ENCODE measurements at places on chromosomes 7 and 10.

- DNase-seq, result no peak
Measured at GRCh38 chr7:117728890-117729624, 144.2 kb downstream of the CTTNBP2 start.

GRCh38 chr7:91249506-91250233 lies 14.6 kb upstream of the FZD1 start:
- DNase-seq, result no peak

GRCh38 chr7:66919304-66919703 lies 1.7 kb upstream of the TMEM248 start:
- DNase-seq, result no peak

DNA sequence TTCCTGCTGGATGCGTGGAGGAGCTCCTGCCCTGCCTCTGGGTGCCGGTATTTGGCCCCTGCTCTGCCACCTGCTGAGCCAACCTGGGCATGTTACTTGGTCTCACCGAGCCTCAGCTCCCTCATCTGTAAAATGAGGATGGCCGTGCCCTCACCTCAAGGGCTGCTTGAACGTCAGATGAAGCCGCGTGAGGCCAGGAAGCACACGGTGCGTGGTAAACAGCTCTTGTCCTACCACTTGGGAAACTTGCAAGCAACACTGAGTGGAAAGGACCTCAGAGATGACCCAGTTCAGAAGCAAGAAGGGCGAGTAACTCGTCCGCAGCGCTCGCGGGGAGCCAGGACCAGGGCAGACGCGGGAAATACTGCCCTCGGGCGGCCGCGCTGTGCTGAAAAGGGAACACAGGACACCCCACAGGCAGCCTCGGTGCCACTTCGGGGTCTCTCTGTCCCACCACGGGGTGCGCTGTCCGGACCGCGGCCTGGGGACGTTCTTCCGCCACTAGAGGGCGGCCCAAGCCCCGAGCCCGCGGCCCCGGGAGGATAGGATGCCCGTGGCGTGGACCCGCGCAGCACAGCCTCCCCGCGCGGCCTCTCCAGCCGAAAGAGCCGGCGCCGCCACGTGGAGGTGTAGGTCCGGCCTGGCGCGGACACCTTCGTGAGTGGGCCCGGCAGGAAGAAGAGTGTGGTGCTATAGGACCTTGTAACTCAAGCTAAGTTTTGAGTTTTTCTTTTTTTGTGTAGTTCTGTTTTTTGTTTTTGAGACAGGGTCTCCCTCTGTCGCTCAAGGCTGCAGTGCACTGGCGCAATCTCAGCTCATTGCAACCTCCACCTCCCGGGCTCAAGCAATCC lies 94.1 kb downstream of the PRKAG2 start:
- DNase-seq, result peak; percentile 71

- DNase-seq, result no peak
Measured at GRCh38 chr10:32070645-32071044, 14.4 kb upstream of the KIF5B start.

- no peak for DNase-seq
Measured at GRCh38 chr7:136056651-136057231, 79.6 kb upstream of the MTPN start.

GRCh38 chr10:112535531-112535951 lies 88.5 kb downstream of the VTI1A start:
- DNase-seq, result no peak

- DNase-seq, result no peak
Measured at GRCh38 chr7:158123753-158124152, 463.9 kb downstream of the PTPRN2 start.

DNA sequence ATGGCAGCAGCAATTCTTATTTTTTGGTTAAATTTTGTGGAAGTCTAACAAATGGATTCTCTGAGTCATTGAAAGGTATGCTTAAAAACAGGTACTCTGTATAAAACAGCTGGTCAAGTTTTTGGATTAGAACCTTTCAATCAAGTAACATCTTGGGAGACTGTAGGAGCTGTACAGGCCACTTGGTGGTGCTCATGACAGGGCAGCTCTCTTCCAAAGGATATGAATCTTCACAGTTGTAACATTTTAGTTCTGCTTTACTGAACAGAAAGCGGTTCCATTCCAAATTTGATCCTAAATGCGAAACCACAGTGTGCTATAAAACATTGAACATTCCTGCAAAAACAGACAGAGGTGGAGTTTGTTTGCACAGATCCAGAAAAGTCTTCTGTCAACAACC lies 44.5 kb upstream of the AGR3 start:
- DNase-seq, result no peak

DNA sequence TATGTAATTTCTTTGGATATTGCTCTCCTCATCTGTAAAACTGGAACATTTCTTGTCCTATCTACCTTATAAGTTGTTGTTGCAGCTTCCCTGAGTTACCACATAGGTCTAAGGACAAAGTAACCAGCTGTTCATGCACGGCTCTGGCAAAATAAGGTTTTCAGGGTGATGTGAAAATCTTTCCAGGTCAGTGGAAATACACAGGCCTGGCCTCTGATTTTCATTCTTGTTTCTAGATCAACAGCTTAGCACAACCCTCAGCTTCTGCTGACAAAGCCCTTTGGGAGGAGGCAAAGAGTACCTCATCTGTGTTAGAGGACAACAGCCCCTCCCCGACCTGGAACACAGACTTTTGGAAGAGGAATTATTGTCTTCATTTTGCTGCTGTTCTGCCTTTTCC lies 117.5 kb upstream of the AGK start:
- no peak for DNase-seq

DNA sequence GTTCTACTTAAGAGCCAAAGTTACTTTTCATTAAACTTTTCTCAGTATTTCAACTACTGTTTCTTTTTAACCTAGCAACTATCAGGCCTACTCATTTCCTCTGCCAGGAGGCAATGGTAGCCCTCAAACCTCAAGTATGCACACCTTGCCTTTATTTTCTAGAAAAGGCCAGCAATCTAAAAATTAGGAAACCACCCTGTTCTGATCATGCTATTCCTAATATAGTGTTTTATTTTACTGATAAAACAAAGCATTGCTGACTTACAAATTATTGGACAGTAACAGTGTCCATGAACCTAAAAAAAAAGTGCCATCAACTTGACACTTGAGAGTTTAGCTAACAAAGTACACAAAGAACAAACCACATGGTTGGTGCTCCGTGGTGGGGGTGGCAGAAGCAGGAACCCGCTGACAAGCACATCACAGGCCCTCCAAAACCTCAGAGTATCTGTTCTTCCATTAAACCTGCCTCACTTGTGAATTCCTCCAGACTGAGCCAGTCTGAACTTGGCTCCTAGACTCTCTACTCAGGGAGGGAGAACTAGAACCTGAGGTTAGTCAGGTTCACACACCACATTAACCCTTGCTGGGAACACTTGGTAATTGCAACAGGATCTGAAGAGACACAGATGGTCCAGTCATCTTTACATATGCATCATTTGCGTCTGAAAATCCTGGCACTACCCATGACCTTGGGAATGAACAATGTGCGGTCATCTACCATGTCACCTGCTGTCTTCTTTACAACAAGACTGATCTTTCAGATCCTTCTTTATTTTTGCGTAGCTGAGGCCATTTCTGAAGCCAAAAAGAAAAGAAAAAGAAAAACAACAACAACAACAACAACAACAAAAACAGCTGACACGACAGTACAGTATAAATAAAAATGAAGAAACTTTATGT lies 31.9 kb downstream of the PIP4K2A start:
- DNase-seq, result peak; percentile 58

DNA sequence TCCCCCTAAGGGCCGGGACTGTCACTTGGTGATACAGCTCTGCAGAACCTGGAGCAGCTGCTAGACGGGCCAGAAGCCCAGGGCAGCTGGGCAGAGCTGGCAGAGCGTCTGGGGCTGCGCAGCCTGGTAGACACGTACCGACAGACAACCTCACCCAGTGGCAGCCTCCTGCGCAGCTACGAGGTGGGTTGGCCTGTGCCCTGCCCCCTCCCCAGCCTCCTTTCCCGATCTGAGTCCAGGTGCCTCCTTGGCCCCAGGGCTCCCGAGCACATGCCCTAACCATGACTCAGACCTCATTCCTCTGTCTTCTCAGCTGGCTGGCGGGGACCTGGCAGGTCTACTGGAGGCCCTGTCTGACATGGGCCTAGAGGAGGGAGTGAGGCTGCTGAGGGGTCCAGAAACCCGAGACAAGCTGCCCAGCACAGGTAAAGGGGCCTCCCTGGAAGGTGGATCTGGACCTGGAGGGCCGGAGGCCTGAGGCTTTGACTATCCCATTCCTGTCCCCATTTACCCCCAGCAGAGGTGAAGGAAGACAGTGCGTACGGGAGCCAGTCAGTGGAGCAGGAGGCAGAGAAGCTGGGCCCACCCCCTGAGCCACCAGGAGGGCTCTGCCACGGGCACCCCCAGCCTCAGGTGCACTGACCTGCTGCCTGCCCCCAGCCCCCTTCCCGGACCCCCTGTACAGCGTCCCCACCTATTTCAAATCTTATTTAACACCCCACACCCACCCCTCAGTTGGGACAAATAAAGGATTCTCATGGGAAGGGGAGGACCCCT lies 6.4 kb downstream of the NFKB2 start:
- peak; percentile 12 for DNase-seq

GRCh38 chr10:16478801-16479200 lies 42.0 kb downstream of the PTER start:
- DNase-seq, result no peak

GRCh38 chr10:113041324-113041723 lies 91.3 kb downstream of the TCF7L2 start:
- no peak for DNase-seq

DNA sequence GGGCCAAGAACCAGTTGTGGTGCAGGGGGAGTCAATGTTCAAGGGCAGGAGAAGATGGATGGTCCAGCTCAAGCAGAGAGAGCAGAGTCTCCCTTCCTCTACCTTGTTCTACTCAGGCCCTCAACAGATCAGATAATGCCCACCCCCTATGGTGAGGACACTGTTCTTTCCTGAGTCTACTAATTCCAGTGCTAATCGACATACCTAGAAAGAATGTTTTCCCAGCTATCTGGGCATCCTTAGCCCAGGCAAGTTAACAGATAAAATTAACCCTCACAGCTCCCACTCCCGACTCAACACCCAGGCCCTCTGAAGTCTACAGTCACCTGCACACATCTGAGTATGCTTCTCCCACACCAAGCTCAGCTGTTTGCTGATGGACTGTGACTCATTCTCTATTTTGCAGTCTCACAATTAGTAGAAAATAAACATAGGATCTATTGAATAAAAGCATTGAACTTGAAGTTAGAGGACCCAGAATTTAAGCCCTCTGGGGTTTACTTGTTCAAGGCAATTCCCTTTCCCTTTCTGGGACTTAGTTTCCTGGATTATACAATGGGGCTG lies 17.1 kb downstream of the COL13A1 start:
- no peak for DNase-seq

GRCh38 chr10:122419016-122419415 lies 35.4 kb upstream of the ARMS2 start:
- no peak for DNase-seq

- no peak for DNase-seq
Measured at GRCh38 chr10:60963441-60964256, 19.7 kb upstream of the RHOBTB1 start.

DNA sequence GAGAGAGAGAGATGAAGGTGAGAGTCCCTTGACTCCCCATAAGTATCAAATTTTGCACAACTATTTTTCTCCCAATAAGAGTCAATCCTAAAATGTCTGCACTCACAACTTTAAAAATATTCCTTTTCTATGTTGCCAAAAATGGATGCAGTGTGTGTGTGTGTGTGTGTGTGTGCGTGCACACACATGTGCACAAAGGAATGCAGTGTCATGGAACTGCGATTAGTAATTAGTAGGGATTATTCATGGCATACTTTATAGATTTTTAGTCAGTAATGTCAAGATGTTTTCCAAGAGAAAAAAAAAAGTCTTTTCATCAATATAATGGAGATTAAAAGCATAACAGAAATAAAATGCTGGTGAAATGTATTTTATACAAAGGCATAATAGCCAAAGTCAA lies 179.1 kb upstream of the LRRTM3 start:
- DNase-seq, result no peak

DNA sequence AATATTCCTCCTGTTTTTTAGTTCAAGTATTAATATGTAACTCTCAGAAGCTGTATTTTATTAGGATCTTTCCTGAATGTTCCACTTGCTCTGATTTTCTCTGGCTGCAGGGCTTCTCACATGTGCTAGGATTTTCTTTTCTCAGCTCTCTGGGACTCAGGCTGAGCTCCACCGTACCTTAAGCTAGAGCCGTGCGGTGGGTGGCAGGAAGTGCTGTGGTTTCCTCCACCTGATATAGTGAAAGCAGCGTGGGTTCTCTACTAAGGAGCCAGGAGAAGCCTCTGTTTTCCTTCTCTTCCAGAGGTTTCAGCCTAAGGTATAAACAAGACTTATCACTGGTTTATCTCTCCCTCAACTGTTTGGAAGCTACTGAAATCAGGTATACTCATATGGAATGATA lies 433.6 kb downstream of the NRG3 start:
- DNase-seq, result no peak

GRCh38 chr10:23755556-23755955 lies 316.7 kb downstream of the OTUD1 start:
- DNase-seq, result no peak

GRCh38 chr10:12509794-12510100 lies 160.4 kb downstream of the CAMK1D start:
- DNase-seq, result no peak

DNA sequence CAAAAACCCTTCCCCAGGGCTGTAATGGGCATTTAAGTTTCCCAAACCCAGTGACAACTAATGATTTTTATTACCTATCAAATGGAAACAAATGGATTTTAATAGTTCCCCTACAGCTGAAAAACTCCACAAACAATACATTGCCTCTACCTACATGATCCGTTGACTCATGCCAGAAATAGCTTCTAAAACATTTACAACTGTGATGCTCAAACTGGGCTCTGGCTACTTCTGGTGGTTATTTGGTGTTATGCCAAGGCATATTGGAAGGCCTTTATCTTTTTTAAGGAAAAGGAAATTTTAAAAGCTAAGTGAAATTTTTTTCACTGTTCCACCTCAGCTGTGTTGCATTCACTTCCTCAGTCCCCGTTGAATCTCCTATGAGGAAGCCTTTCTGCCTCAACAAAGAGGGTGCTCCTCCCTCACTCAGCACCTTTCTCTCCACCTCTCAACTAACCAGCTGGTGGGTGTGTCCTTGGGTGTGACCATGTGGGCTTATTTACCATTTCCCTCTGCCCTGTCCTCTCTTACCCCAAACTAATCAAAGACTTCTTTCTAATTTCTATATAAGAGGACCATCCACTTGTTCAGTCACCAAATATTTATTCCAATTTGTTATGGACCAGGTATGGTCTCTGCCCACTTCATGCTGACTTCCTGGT lies 82.9 kb downstream of the PRTFDC1 start:
- DNase-seq, result no peak

GRCh38 chr7:143499246-143499645 lies 21.6 kb downstream of the TAS2R41 start:
- no peak for DNase-seq

DNA sequence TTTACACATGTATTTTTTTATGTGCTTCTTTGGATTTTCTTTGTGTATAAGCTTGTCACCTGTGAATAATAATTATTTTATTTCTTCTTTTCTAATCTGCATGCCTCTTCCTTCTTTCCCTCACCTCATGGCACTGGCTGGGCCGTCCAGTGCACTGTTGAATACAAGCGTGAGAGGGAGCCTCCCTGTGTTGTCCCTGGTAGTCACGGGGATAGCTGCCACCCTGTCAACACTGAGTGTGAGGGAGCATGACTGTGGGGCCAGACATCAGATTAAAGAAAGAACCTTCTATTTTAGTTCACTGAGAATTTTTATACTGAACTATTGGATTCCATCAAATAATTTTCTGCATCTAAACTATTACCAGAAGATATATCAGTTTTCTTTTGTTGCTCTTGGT lies 187.9 kb downstream of the CDC14C start:
- no peak for DNase-seq
